Endodermal cell (in vitro differentiated cells): ENCODE measurements at places on chromosomes 6 and 20.

- DNase-seq = no peak
Observed at GRCh38 chr20:46130534-46130933, 12.4 kb downstream of the CD40 start.

GRCh38 chr20:17226410-17227218 lies at the start of gene PCSK2:
Gene PCSK2 (plus strand): TSS chr20:17227040. CDS start chr20:17227306, 266 bp downstream.
- peak; percentile 96 for DNase-seq

- DNase-seq = no peak
Observed at GRCh38 chr6:110491644-110492317, 15.4 kb upstream of the SLC22A16 start.

DNA sequence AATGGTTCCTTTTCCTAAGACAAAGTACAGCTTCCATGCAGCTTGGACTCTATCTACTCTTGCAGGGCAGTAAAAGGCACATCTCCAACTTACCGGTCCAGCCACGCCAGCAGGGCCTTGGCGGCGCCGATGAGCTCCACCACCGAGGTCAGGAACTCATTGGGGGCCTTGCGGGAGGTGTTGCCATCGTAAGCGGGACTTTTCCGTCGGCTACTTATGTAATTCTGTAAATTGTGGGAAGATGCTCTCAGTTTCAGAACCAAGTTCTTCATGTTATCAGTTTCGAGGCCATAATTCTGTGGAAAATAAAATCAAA lies 68.5 kb downstream of the CNKSR3 start:
- no peak for DNase-seq

GRCh38 chr6:153957394-153957793 lies 81.6 kb upstream of the OPRM1 start:
- no peak for DNase-seq
